ENCODE measurements at places on chromosomes 4 and X.

- DNase-seq = no peak
These were observed 56.5 kb downstream of the LIMCH1 start for GRCh38 chr4:41594432-41594831.

DNA sequence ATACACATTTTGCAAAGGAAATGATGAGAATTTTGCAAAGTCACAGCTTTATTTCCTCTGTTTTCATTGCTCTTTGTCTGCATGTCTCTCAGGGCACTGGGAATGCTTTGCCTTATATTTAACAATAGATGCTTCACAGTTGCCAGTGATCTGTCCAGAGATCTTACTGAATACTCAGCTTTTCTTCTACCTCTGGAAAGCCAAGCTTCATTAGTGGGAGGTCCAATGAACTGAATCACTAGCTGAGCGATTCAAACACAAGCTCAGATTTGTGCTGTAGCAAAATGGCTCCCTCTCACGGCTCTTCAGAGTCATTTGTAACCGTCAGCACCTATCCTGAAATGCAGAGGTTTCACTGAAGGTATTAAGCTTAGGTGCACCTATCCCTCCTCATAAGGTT lies 138.9 kb downstream of the DCLK2 start:
- DNase-seq = no peak

DNA sequence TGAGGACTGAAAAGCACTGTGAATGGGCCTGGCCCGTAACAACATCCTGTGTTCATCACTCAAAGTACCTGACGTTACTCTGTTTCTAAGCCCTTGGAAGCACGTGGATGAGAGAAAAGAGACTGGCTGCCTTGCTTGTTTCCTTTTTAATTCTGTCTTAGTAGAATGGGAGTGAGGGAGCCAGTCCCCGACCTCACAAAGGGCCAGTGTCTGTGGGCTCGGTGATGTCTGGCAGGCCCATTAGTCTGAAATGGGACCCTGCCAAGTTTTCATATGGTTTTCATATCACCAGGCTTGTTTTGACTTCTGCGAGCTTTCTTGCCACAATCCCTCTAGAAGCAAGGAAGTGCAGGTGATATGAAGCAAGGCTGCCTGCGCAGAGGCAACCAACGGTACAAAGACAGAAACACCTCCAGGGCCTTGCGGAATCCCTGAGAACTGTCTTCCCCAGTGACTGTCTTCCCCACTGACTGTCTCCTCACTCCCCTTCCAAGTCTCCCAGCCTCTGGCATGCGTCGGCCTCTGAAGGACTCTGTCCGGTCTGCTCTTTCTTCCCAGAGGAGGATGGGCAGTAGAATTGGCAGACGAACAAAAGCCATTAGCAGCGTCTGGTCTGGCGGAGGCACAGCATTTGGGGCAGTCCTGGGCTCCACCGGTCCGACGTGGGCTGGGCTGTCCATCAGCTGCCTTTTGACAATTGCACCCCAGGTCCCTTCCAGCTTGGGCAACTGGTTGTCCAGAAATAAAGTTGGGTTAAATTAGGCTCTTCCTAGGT lies 20.2 kb upstream of the RASL11B start:
- no peak for DNase-seq

GRCh38 chr4:153788413-153789276 lies at the start of gene SFRP2:
SFRP2 (minus strand) TSS chr4:153789083; CDS start chr4:153788835, 248 bp downstream.
- no peak for DNase-seq

- DNase-seq = no peak
These were observed 1.8 kb downstream of the ZFYVE28 start for GRCh38 chr4:2416564-2417225.

DNA sequence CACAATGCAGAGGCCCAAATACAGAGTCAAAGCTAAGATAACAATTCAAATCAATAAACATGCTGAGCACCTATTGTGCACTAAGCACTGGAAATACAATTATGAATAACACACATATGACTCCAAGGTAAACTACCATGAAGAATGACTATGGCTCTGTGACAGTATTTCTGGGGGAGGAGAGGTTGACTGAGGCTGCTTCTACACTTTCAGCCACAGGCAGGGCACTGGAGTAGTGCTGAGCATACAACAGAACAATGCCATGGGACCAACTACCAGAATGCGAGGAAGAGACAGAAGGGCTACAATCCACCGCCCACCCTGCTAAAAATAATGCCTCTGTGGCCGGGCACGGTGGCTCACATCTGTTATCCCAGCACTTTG lies 13.7 kb downstream of the TEC start:
- DNase-seq = no peak

DNA sequence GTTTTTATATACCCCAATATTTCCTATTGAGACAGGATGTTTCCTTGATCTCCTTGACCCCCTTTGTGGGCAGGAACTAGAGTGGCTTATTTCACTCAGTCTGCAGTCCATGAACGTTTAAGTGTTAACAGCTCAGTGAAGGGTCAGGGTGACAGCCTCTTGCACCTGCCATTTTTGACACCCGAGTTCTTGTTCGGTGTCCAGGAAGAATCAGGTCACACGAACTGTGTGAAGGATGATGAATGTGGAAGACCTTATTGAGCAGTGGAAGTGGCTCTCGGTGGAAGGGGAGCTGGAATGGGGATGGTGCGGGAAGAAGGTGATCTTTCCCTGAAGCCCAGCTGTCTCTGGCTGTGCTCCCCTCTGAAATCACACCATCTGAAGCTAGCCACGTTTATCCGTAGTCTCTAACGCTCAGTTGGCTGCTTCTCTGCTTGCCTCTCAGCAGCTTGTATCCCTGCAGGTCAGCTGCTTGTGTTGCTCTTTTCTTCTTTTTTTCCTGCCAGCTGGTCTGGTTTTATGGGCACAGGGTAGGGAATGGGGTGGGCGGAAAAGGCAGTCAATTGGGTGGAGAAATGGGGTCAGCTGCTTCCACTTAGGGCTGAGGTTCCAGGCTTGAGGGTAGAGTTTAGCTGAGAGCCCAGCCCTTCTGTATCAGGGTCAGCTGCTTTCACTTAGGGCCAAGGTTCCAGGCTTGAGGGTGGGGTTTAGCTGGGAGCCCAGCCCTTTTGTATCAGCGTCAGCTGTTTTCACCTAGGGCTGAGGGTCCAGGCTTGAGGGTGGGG lies 29.0 kb upstream of the CCNG2 start:
- no peak for DNase-seq

GRCh38 chr4:182695009-182695408 lies 222.2 kb downstream of the DCTD start:
- no peak for DNase-seq

- DNase-seq = no peak
These were observed 17.7 kb upstream of the N4BP2 start for GRCh38 chr4:40038977-40039376.

- no peak for DNase-seq
These were observed 50.5 kb downstream of the HELT start for GRCh38 chr4:185068837-185069236.

DNA sequence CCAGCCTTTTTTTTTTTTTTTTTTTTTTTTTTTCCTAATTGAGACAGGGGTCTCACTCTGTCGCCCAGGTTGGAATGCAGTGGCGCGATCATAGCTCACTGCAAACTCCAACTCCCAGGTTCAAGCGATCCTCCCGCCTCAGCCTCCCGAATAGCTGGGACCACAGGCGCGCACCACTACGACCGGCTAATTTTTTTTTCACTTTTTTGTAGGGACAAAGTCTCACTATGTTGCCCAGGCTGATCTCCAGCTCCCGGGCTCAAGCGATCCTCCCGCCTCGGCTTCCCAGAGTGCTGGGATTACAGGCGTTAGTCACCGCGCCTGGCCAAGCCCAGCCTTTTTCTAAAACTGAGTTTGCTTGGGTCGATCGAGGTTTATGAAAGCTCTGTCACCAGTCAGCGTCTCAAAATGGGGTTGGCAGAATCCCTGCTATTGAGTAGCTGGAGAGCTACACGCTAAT lies 1.3 kb upstream of the OTUD5 start:
- no peak for DNase-seq

DNA sequence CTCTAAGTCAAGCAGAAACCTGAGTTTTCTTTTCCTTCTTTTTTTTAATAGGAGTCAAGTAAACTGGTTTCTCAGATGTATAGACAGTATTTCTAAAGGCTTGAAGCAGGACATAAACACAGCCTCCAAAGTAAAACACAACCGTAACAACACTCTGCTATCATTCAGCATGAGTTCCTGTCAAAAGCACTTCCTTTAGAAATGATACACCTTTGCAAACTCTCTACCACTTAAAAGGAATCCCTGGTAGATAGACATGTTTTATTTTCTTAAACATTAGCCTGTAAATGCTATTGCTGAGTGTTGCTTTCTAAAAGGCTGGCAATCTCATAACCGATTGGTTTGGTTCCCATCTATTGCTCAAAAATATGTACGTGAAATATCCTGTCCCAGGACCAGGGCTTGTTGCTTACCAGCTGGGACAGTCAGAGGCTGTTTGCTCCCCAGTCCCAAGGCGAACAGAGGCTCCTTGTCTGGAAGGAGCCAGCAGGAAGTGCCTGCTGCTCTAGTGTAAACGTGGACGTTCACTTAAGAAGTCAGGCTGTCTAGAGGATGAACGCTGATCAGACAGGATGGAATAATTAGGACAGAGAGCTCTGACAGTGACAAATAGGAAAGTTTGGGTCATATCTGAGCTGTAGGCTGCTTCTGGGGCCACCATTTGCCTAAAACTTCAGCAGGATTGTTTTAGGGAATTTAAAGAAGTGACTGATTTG lies 173.9 kb upstream of the KLF3 start:
- DNase-seq = no peak

DNA sequence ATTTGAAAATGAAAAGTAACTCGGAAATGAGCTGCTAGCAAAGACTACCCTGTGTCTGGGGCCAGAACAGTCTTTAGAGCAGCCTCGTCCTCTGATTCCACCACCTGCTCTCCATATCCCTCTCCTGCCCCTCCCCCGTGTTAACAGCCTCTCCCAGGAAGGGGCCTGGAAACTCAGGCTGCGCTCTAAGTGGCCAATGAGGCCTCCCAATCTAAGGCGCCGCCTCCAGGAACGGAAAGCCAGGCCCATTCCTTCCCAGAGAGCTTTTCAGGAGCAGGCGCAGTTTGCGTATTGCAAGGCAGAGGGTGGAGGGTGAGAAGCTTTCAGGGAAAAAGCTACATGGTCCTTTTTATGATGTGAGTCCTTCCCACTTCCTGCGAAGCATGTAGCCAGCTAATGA lies 31.2 kb downstream of the RS1 start:
- no peak for DNase-seq

GRCh38 chrX:45935408-45935807 lies 609.8 kb downstream of the ZNF674 start:
- DNase-seq = no peak

DNA sequence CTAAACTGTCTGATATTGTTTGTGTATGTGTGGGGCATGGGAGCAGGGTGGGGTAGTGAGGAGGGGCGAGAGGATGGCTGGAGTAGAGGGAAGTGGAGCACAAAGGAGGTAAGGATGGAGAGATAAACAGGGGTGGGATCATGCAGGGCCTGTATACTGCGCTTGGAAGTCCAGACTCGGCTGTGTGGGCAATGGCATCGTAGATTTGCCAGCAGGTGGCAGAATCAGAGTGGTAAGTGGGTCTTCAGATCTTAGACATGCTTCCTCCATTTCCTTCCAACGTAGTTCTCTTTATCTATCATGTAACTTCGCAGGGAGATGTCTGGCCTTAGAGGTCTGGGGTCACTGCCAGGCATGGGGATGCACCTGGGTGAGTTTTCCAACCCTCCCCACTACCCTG lies 155.5 kb downstream of the PDGFRA start:
- no peak for DNase-seq

DNA sequence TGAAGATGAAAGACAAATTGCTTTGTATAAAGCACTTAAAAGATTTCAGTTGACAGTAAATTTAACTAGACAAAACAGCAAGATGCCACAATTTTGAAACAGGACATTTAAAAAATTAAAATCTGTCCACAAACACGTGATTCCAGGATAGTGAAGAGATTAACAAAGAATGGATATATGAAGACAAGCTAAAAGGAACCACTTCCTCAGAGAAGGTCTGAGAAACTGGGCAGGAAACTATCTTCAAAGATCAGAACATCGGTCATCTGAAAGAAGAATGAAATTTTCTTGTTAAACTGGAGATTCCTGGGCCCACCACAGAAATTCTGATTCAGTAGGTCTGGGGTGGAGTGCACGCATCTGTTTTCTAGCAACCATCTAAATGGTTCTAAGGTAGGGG lies 1.4 kb downstream of the RWDD4 start:
- DNase-seq = no peak

DNA sequence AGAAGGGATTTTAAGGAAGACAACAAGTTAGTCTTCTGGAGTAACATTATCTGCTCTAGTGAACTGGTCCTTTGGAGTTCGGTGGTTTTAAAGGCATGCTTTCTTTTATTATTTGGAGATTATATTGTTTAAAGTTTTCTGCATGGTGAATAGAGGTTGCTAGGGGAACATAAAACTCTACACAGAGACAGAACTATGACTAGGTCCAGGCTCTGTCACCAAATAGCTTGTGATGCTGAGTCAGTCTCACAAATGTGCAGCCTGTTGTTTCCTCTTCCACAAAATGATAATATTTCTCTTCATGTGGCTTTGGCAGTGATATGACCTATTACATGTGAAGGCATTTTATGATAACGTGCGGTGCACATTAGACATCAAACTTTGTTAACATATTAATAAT lies 132.6 kb downstream of the PACRGL start:
- DNase-seq = no peak

- DNase-seq = no peak
These were observed 1528.3 kb downstream of the RPA4 start for GRCh38 chrX:98412058-98412457.

DNA sequence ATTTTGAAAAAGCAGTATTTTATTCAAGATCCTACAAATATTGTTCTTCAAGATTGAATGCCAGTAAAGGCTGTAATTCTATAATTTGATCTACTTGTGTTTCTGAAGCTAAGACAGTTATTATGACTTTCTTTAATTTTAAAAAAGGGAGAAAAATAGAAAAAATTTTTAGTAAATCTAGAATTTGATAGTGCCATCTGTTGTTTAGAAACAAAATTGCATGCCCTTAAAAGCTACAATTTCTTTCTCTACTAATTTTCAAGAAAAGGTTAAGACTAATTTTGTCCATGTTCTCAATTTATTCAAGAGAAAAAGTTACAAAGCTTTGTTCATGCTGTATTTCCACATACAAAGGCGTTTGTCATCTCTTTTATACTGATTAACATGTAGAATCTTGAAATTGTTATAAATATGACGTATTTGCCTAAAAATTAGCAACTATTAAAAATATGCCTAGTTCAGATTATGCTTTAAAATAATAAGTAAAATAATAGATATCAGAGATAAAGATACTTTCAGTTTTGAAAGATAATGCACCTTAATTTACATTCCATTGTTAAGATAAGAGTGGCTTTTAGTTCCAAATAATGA lies 25.6 kb upstream of the MMRN1 start:
- DNase-seq = no peak

GRCh38 chrX:134184936-134185335 lies 52.0 kb upstream of the CCDC160 start:
- no peak for DNase-seq

Measured in vagina (tissue), 2 donors.